ENCODE measurements at places on chromosomes 13 and 19.

GRCh38 chr13:20270163-20270865 lies 38.2 kb upstream of the GJB6 start:
- DNase-seq, result no peak

GRCh38 chr19:46963093-46963734 lies 56.4 kb upstream of the NPAS1 start:
- DNase-seq, result no peak

DNA sequence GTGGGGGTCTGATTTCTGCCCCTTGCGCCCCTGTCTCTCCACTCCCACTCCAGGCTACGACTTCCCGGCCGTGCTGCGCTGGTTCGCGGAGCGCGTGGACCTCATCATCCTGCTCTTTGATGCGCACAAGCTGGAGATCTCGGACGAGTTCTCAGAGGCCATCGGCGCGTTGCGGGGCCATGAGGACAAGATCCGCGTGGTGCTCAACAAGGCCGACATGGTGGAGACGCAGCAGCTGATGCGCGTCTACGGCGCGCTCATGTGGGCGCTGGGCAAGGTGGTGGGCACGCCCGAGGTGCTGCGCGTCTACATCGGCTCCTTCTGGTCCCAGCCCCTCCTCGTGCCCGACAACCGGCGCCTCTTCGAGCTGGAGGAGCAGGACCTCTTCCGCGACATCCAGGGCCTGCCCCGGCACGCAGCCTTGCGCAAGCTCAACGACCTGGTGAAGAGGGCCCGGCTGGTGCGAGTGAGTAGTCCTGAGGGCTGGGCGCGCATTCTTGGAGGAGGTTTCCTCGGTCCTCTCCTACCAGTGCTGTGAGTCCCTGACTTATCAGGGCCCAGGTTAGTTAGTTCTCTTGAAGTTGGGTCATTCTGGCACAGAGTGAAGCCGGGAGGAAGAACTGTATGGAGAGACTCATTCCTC lies 12.7 kb downstream of the EHD2 start:
- no peak for DNase-seq

GRCh38 chr13:97719736-97720135 lies 233.7 kb upstream of the IPO5 start:
- DNase-seq, result no peak

DNA sequence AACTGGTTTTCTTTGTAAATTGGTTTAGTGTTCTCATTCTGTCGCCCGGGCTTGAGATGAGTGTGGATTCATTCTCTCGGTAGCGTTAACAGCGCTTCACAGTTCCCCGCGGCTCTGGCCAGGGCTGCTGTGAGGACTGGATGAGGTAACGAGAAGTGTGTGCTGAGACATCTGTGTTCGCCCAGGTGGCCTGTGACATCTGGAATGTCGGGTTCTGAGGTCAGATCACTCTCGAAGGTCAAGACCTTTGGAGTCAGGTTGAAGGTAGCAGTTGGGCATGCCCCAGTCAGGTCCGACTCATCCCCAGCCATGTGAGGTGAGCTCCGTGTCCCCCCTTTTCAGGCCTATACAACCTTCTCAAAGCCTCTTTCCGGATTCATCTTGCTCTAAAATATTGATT lies 13.4 kb upstream of the TUBGCP3 start:
- DNase-seq, result no peak

- DNase-seq, result no peak
These were observed 12.7 kb downstream of the SOX1 start for GRCh38 chr13:112079696-112080095.

DNA sequence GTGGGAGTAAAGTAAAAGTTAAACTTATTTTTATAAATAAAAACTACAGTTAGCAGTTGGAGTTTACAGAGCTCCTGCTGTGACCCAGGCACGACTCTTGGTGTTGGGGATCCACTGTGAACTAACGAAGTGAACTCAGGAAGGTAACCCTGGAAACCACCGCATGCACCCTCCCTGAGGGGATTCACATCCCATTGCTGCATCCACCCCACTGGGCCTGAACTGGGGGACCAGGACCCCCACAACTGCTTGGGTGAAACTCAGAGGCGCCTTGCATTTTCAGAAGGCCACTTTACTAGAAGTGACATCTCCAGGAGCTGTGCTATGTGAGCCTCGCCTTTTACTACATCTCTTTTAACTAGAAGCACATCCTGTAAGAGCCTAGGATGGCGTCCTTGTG lies 166.4 kb downstream of the TEX29 start:
- DNase-seq, result no peak

DNA sequence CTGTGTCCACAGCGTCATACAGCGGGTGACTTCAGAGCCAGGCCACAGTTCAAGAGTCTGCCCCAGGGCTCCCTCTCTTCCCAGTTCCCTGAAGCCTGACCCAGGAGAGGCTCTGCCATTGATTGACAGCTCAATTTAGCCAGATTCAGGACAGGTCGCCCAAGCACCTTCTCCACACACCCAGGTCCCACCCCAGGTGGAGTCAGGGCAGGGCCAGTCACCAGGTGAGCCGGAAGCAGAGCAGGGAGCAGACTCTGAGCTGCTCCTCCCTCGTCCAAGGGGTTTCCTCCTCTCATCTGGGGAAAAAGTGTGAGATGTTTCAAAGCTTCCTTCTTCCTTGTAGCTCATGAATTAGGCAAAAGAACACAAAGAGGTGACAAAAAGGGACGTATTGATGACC lies 5.6 kb downstream of the CEACAM7 start:
- DNase-seq, result no peak

DNA sequence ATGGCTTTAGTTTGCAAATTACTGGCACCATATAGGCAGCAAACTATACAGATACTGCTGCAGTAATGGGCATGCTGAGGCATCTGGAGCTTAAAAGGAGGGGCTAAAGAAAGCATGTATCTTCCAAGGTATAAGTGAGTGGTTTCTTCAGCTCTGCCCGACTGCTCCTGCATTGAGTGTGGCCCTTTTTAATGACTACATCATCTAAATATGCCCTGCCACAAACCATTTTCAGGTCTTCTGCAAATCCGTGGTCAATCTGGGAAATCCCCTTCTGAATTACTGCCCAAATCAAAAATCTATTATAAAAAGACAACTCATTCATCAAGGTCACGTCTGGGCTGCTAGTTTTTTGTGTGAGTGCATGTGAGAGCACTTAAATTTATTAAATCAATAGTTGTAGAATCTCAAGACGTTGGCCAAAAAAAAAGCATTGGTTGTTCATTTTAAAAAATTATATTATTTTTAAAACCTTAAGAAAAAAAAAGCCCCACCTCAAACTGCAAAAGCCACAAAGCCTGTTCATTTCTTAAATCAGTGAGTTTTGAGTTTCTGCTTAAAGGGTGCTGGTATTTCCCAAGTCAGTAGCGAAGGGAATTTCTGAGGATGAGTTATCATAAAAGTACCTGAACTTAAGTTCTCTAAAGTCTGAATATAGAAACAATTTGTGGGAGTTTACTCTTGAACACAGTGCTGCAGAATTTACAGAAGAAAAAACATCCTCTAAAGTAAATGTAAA lies 16.3 kb downstream of the LCP1 start:
- DNase-seq, result no peak

DNA sequence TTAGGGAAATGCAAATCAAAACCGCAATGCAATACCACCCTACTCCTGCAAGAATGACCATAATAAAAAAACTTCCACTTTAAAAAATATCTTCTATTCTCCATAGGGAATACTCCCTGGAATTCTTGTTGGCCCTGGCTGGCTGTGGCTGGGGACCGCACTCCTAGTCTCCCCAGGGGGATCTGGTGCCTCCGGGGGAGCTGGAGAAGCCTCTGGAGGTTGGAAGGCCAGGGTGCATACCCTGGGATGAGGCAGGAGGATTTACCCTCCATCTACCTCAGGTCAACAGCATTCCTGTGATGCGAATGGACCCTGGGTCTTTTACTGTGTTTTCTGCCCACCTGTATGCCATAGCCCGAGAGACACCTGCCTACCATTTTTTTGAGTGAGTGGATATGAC lies 120.0 kb upstream of the ZNF536 start:
- no peak for DNase-seq

DNA sequence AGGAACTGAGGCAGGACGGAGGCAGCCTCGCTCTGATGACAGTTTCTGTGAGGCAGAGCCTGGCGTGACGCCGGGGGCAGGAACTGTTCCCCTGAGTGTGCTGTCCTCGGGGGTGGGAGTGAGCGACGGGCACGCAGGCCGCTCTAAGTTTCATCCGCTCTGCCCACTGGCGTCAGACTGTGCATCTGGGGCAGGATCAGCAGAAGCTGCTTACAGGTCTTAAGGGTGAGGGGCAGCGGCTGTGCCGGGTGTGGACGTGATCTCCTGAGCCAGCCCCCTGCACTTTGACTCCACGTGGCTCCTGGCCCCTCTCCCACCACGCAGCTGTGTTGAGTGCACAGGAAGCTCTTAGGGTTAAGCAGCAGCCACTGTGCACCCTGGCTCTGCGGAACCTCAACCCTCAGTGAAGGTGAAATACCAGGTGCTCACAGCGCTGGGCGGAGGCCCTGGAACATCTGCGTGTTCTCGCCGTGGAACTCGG lies 1.5 kb downstream of the GRK1 start:
- DNase-seq, result no peak

DNA sequence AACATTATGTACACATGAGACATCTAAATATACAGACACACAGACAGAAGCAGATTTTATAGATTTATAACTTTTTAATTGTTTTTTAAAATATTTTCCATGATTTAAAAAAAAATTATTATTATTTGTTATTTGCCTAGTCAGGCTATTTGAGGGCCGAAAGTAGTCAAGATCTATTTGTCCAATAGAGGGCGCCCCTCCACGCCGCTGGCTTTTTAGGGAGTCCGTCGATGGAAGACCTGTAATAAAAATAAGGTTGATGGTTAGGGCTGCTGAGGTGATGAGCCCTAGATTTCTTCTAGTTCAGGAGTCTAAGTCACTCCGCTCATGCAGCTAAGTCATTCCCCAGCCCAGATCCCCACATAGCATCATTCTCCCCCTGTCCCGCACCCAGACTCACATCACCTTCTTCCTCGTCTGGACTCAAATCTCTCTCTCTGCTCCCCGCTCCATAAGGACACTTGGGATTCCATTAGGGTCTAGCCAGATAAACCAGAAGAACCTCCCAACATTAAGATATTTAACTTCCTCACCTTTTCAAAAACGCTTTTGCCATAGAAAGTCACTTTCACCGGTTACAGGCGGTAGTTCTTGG lies 33.9 kb upstream of the CEACAM21 start:
- DNase-seq, result peak; percentile 79

DNA sequence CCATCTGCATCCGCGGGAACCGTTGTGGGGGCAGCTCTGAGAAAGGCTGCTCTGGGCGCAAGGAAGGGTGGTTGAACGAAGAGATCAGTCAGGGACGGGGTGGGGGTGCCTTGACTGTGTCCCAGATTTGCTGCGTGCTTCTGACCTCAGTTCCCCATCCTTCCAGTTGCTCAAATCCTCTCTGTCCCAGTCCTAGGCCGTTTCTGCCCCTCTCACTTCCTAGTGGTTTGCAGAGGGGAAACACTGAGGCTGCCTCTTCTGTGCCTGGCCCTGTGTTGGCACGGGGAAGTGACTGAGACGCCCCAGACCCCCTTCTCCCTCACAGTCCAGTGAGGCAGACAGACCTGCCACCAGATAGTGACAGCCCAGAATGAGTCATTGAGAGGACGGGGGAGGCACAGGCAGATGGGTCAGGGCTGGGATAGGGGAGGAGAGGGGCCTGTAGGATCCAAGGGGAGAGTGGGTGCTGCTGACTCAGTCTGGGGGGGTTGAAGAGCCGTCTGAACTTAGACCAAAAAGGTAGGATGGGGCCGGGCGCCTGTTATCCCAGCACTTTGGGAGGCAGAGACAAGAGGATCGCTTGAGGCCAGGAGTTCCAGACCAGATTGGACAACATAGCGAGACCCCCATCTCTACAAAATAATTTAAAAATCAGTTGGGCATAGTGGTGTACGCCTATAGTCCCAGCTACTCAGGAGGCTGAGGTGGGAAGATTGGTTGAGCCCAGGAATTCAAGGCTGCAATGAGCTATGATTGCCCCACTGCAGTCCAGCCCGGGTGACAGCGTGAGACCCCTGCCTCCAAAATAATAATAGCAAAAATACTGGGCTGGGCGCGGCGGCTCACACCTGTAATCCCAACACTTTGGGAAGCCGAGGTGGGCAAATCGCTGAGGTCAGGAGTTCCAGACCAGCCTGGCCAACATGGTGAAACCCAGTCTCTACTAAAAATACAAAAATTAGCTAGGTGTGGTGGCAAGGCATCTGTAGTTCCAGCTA lies 26.5 kb downstream of the NUMBL start:
- no peak for DNase-seq
